Natural killer cell (primary cell): ENCODE measurements at places on chromosomes 3 and 15. TPM values are rescaled to one million over a fixed set of nuclear protein-coding genes. Genes with fewer than 3 reads are reported as not detected.

The TEX9 gene
- 1.1 TPM for total RNA-seq

The KLHDC8B gene
- 3.5 TPM for total RNA-seq

The CCR3 gene
- total RNA-seq: 36.7 TPM

The AMIGO3 gene
- total RNA-seq: 1.3 TPM

The PAQR9 gene
- not detected for total RNA-seq

The CCR9 gene
- not detected for total RNA-seq

The ZNF80 gene
- 2.3 TPM for total RNA-seq

The ALG1L2 gene
- 1.3 TPM for total RNA-seq

The NR2F2 gene
- not detected for total RNA-seq

The SYNM gene
- 0.48 TPM for total RNA-seq

The GLT8D1 gene
- total RNA-seq: 39.4 TPM

The SLC2A2 gene
- total RNA-seq: not detected

DNA sequence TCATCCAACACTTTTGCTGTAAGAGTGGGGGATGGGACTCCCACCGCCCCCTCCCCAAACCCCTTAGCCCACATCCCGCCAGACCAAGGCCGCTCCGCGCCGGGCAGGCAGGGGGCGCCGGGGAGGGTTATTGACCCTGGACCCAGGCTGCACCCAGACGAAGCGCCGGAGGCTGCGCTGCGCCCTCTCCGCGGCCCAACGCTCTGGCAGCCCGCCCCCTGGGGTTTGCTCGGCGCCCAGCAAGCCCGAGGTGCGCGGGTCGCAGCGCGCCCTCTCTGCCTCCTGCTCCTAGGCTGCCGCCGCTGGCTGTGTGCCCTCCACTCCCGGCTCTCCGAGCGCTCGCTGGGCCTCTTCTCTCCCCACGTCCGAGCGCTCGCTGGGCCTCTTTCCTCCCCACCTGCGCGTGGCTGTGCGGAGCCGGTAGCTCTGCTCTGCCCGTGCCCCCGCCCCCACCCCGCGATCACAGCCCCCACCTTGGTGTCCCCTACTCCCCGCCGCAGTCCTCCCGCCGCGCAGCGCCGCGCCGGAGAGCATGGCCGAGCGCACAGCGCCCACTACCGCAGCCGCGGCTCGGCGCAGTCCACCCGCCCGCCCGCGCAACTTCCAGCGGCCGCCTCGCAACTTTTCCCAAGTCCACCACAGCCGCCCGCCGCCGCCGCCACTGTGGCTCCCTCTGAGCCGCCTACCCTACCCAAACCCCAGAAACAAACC lies 1.2 kb downstream of the MECOM start:
- DNase-seq: peak; percentile 49

GRCh38 chr15:78061963-78062427 lies 15.5 kb downstream of the TBC1D2B start:
- DNase-seq: peak; percentile 71

GRCh38 chr3:179076243-179077027 lies 4.8 kb upstream of the ZMAT3 start:
- no peak for DNase-seq

- no peak for DNase-seq
Measured at GRCh38 chr3:194504146-194504545, 17.3 kb upstream of the ATP13A3 start.

GRCh38 chr15:50685976-50686468 lies 575 bp downstream of the TRPM7 start:
- DNase-seq: peak; percentile 68

DNA sequence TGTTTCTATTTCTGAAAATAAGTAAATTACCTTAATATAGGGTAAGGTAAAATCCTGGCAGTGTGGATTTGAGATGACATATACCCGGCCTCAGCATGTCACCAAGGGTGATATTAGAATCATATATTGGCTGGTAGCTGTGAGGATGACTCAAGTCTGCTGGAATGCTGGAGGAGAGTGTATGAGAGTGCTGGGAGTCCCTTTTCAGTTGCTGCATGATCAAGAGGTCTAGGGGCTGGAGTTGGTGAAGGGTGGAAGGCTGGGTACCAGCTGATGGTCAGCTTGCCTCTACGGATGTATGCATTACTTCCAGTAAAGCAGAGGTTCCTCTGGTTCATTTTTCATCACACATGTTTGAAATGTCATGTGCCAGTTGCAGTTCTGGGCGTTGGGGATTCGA lies 40.6 kb downstream of the SLC25A26 start:
- DNase-seq: no peak

DNA sequence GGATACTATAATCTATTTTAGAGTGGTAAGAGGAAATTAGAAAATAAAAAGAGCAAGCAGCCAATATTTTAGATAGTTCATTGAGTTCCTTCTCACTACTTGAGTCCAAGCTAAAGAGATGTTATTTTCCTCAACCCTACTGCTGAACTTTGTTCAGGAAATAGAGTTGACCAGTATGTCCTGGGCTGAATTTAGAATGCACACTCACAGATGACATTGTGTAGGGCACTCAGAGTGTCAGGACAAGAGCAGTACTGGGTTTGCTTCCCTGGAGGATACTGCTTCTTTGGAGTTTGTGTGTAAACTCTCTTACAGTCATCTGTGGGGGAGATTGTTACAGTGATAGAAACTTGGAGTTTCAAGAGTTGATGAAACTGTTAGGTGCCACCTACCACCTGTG lies 80.0 kb upstream of the AGBL1 start:
- DNase-seq: no peak

GRCh38 chr15:71091601-71092000 lies 23.7 kb upstream of the THSD4 start:
- DNase-seq: no peak

DNA sequence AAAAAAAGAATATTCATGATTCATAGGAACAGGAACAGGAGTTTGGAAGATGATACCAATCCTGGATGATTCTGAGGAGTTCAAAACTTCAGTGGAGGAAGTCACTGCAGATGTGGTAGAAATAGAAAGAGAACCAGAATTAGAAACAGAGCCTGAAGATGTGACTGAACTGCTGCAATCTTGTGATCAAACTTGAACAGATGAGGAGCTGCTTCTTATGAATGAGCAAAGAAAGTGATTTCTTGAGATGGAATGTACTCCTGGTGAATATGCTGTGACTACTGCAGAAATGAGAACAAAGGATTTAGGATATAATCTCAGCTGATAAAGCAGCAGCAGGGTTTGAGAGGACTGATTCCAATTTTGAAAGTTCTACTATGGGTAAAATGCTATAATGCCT lies 72.7 kb downstream of the GSK3B start:
- DNase-seq: no peak

DNA sequence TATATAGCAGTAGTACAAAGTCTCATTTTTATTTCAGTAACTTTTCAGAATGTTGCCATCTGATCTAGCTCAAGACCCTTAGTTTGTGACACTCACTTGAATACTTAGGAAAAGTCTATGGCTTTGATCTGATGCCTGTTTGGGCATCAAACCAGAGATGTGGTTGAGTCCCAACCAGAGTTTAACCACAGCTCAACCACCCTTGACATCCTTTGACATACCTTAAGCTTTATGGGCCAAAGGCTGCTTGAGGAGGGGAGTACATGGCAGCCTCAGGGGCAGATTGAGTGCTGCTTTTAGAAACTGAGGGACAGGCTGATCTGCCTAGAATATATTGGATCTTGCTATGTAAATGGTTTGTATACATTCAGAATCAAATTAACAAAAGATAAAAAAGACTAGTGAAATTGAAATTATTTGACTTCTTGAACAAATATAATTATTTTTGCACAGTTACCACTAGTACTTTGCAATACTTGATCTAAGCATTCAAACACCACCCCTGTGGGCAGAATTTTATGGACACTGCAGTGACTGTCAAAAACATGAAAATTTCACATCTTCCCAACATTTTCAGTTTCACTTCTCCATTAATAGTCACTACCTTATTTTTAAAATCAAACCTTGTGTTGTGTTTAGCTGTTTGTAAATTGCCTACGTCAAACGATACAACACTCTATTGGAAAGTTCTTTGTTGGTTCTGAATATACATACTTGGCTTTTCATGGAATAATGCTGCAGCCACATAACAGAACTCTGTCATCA lies 199.8 kb downstream of the UBE2E2 start:
- no peak for DNase-seq

DNA sequence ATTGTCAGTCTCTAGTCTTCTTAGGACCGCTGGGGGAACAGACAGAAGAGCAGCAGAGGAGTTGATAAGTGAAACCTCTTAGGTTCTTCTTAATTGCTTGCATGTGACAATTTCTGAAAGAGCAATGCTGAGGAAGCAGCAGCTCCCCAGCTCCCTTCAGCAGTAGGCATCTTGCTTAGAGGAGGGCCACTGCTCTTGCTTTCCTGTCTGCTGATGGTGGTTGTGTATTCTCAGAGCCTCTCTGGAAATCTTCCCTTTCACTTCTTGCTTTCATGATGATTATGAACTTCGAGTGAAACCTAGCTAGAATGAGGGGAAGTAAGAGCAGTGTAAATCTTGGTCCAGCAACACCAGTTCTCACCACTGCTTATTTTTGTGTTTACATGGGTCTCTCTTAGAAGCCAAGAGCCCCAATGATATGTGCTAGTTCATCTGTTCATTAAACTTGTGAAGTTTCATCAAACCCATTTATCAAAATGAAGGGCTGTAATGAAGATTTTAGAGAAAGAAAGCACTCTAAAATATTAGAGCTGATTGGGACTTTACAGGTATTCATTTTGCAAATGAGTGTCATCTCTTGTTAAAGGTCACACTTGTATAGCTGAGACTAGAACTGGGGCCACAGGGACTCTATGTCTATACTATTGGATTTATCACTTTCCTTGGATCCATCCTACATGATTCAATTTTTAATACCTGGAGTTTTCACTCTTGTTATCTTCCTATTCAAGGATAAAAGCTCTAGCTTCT lies 246.7 kb downstream of the LPP start:
- DNase-seq: peak; percentile 30

DNA sequence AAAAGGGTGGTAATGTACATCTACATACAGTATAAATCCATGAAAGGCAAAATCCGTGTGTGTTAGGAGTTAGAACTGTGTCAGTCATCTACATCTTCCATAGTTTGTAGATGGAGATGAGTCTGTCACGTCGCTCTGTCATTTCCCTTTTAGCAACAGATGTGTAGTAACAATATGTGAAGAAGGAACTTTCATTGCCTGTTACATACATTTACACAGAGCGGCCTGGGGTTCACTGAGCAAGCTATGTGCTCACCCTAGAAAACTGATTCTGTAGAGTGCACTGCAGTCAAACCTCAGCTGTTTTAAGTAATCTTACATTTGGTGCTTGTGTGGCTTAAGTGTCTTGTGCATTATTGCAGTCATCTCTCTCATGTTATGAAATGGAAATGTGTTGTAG lies 41.6 kb upstream of the AP3B2 start:
- DNase-seq: peak; percentile 4

DNA sequence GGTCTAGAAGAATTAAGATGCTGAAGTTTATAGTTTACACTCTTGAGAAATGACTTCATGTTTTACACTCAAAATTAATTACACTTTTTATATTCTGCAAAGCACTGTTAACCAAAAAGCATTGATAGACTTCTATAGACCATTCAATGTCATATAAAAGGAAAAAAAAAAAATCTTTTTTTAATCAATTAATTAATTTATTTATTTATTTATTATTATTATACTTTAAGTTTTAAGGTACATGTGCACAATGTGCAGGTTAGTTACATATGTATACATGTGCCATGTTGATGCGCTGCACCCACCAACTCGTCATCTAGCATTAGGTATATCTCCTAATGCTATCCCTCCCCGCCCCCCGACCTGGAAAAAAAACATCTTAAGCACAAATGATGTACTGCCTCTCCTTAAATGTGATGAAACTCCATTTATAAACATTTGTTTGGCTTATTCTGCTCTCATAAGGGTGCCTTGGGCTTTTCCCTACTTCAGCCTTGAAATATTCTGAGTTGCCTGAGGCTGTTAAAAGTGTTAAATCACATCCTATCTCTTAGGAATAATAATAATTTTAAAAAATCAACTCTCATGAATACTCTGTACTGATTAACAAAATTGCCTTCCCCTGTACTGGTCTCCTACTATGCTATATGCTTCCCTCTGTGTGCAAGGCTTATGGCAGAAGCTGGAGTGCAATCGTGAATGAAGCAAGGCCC lies 466.9 kb downstream of the SOX2 start:
- DNase-seq: no peak

DNA sequence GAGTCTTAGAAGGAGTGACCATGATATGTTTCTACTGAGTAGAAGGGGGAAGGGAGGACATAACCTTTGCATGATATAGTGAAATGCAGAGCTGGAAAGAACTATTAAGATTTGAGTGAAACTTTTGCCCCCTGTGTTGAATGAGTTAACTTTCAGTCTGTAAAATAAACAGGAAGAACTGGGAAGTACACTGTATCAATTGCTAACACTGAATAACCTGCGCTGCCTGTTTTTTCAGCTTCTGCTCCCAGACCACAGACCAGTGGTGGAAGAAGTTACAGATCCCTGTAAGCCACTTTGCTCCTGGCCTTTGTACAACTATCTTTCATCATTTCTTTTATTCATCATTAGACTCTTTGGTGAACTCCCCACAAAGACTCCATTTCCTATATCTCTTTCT lies 3.6 kb upstream of the LRCH3 start:
- DNase-seq: no peak

- no peak for DNase-seq
Measured at GRCh38 chr3:172138193-172138537, 98.8 kb downstream of the FNDC3B start.

DNA sequence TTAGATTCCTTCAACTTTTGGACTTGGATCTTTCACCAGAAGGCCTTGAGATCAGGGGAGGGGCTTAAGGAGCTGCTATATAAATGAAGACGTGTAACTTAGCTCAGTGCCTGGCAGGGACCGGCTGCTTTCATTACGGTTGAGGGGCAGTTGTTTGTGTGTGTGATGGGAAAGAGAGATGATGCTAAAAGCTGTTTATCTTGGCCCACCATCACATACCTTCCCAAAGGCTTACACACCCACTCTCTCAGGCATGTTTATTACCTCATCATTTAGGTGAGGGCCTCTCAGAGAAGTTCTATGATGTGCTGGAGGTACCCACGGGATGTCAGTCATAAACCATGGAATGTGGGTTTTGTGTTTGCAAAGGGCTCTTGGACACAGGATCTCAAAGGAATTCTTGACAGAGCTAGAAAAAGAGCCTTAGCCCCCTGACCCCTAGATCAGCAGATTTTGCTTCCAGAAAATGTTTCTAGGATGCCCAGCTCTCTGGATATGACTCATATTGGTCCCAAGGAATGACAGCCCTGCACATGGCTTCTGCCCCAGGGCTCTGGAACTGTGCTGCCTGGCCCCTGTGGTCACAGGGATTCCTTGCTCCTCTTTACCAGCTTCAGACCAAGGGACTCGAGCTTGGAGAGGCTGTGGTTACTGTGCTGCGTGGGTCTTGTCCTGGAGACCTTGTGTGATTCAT lies 15.9 kb upstream of the SMAD3 start:
- no peak for DNase-seq

GRCh38 chr3:71890356-71890931 lies 105.5 kb upstream of the PROK2 start:
- DNase-seq: no peak
